Activated T-helper 9 cell treated with anti-CD3 and anti-CD28 coated beads, Interleukin-2, amount 50 U/mL, for 16 hours (primary cell): ENCODE measurements at places on chromosomes 1 and 21.
A peak's percentile ranks its signal among the peaks of the same experiment; 100 is the strongest.

GRCh38 chr1:206039046-206039973 lies 13.7 kb upstream of the RHEX start:
- no peak for DNase-seq

GRCh38 chr1:232568906-232569553 lies 60.9 kb downstream of the SIPA1L2 start:
- no peak for DNase-seq

GRCh38 chr21:26842300-26842699 lies 2.9 kb downstream of the ADAMTS1 start:
- DNase-seq: no peak

DNA sequence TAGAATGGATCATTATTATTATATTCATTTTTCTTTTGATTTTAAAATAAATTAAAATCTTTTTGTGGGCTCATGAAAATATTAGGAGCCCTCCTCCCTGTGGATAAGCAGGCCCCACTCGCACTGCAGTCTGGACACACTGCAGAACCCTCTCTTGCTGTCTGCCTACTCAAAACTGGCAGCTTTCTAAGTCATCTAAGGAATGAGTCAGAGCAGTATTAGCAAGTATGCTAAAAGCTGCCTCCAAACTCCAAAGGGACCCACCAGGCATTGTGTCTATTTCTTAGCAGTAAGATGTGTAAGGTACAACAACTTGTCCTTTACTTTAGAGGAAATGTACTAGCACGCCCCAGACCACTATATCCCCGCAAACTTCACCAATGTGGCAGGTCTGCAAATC lies 108.8 kb downstream of the SYF2 start:
- DNase-seq: no peak

DNA sequence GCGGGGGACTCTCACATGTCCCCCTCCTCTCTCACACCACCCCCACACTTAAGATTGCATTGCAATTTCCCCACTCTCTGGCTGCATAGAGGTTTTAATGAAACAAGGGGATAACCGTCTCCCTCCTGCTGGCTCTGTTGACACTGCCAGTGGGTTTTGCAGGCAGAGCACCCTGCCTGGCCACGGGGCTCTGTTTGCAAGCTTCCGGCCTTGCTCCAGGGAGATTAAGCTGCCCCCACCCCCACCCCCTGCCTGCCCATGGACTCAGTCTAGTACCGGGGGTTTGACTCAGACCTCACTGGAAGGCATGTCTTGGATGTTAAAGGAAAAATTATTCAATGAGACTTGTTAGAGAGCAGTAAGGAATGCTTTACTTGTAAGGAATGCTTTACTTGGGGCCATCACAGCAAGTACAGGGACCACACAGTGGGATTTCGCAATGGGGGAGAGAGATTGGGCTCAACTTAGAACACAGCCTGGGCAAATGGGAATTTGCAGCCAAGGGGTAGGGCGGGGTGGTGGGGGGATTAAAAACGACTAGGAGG lies 101.0 kb downstream of the AJAP1 start:
- no peak for DNase-seq

- DNase-seq: peak; percentile 72
These were observed 2.1 kb upstream of the PEX10 start for GRCh38 chr1:2414297-2414958.

- DNase-seq: no peak
These were observed 205.5 kb downstream of the GPATCH2 start for GRCh38 chr1:217425422-217425821.

- no peak for DNase-seq
These were observed 12.7 kb downstream of the SIPA1L2 start for GRCh38 chr1:232617237-232617636.

- no peak for DNase-seq
These were observed 107.5 kb downstream of the RGL1 start for GRCh38 chr1:183912265-183912886.

- DNase-seq: no peak
These were observed 3.2 kb downstream of the LBR start for GRCh38 chr1:225424562-225425200.

GRCh38 chr1:84550826-84551225 lies 23.4 kb downstream of the CTBS start:
- DNase-seq: no peak

DNA sequence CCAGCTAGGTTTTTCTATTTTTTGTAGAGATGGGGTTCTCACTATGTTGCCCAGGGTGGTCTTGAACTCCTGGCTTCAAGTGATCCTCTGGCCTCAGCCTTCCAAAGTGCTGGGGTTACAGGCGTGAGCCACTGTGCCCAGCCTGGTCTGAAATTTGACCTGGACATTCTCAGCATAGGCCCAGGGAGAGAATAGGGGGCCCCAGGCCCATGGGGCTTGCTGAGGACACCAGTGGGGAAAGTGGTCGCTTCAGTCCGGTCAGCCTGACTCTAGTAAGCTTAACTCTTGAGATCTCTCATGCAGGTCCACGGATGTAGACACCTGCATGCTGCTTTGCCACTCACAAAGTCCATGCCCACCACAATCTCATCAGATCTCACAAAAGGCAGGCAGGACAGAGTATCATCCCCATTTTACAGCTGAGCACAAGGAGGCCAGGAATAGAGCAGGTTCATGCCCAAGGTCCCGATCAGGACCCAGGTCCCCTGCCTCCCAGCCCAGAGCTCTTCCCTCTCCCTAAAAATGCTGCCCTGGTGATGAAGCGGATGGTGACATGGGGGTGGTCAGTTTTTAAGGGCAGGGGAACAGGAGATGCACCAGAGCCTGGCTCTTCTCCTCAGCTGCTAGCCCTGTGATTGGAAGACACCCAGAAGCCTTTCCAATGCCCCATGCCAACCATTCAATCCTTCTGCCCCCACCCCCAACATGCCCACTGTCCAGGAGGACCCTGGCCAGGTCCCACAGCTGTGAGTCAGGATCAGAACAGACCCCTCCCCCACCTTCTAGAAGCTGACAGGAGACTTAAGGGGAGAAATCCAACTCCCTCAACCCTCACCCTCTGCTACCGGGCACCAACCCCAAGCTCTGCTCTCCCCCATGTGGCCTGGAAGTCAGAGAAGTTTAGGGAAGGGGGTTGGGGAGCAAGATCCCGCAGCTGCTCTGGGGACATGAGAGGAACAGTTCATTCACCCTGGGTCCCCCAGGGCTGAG lies 1.8 kb downstream of the FHL3 start:
- no peak for DNase-seq

DNA sequence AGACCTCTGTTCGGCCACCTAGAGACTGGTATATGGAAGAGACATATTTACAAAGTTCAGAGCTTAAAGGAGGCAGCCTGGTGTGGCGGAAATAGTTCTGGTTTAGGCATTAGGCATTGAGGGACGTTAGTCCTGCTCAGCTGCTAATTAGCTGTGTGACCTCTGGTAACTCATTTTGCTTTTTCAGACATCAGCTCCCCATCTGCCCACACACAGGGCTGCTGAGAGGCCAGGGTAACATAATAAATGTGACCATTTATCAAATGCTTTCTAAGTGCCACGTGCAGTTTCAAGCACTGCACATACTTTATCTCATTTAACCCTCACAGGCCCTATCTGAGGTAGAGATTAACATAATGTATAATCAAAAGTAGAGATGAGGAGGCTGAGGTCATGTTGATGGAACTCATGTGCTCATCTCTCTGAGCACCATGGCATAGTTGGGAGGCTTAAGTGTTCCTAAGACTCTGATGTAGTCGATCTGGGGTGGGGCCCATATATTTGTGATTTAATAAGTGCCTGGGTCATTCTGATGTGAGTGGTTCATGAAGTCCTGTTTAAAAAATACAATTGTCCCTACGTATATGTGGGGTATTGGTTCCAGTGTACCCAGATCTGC lies 267.2 kb upstream of the PLXNA2 start:
- no peak for DNase-seq

DNA sequence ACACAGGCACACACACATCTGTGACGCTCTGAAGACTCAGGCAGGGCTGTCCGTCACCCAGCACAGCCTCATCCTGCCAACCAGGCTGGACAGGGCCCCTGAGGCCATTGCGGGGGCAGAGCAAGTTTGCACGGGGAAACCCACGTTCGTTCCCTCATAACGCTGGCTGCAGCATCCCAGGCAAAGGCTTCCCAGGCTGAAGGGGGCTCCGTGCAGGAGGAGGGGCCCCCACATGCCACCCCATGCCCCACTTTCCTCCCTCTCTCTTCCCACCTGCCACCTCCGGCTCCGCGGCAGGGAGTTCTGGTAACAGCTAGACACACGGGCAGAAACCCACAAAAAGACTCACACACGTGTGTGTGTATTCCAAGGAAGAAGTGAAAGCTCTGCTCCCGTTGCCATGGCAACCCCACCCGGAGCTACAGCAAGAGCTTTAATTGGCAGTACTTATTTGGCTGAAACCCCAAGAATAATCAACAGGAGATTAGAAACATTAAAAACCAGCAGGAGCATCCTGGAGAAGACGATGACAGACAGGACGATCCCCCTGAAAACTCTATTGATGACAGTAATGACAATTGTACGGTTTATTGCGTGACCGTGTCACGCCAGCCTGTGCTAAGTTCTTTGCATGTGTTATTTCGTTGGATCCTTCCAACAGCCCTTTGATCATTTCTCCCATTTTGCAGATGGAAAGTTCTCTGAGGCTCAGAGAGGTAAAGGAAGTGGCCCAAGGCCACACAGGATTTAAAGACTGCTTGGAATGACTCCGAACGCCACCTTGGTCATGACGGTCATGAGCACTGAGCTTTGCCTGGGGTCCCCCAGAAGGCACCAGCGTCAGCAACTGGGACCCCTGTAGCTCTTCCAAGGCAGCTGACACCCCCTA lies 247.1 kb downstream of the NPHP4 start:
- DNase-seq: no peak

DNA sequence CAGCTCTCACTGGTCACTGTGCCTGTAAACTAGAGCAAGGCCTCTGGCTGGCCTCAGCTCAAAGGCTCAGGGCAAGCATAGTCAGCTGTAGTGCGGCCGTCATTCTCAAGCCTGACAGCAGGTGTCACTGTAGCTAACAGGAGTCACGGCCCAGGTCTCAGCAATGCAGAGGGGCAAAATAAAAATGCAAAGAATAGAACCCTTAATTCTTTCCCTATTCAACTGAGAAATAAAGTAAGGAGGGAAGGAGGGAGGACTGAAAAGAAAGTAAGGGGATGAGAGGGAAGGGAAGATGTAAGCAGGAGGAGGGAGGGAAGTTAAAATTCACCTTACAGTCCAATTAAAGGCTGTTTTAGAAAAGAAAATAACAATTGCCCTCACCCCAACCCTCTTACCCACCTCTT lies 106.1 kb downstream of the KIAA0319L start:
- DNase-seq: peak; percentile 65

DNA sequence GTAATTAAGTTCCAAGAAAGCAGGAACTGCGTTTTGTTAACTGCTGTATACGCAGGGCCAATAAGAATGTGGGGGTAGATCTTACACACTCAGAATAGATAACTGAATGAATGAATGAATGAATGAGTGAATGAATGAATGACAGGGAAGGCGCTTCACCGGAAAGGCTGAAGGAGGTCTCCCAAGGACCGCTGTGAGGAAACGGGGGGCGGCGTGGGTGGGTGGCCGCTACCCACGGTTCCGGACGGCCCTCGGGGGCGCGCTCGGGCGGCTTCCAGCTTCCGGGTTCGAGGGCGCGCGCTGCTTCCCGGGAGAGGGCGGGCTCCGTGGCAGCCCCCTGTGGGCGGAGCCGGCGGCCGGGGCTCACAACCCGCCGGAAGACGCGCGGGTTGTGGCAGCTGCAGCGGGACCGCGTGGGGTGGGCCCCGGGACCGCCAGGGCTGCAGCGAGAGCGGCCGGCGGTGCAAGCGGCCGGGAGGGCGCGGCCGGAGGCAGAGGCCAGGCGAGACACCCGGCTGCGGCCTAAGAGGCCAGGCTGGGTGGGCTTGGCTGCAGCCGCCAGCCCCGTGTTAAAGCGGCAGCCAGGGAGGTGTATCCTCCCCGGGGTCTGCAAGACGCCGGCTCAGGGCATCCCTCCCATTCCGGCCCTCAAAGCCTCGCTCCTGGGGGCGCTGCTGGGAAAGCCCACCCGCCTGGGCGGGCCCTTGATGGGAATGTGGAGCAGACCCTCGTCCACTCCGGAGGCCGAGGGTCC lies at the start of gene ZFP69:
Gene ZFP69 (plus strand): TSS at position 367 of the 754 bp plus-strand sequence. CDS start 2,072 bp downstream, outside the sequence.
- peak; percentile 55 for DNase-seq

DNA sequence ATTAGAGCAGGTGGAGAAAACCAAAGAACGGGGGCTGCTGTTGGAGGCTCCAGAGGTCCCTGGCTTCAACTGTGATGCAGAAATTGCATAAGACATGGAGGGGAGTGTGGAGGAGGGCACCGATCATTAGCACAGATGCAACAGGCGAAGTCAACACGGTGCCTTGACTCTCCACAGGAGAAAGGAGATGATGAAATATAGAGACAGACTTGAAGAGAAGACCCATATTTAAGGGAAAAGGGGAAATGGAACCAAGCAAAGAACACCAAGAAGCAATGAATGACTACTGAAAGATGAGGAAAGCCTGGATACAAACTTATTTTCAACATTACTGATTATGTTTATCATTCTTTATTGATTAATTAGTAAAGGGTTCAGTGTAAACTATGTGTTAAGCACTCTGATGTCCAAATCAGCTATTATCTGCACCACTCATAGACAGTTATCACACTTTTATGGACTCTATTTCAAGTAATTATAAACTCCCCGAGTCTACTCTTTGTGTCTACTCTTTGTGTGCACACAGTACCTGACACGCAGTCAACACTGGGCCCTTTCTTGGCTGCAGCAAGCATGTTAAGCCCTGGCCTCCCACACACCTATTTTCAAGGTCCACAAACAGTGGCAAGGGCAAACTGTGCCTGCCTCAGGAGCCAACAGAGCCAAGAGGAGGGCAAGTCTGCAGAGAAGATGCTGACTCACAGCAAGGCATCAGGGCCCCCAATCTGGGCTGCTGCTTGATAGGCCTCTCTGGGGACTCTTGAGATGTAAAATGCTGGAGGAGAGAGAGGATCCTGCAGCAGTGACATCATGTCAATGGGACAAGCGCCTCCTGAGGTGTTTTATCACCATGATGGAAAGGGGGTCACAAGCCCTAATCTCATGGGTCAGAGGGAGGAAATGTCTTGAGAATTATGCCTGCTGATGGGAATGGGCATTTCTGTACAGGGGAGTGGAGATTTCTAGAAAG lies 17.6 kb downstream of the PCNX2 start:
- DNase-seq: no peak

DNA sequence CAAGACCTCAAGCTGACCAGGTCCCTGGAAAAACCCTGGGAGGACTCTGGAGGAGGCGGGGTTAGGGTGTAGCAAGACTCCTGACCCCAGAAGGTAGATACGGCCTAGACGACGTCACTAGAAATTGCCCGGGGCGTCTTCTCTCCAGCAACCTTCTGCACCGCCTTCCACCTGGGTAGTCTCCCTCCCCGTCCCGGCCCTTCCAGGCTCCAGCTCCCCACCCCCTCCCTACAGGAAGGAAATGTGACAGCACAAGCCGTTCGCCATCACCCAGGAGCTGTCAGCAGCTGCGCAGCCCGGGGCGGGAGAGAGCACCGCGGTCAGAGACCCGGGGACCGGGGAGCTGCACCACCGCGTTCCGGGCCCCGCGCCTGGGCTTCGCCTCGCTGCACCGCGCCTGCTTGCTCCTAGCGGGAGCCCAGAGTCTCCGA lies 20.0 kb downstream of the SERTAD4 start:
- no peak for DNase-seq

- no peak for DNase-seq
These were observed 100.6 kb upstream of the ACTL8 start for GRCh38 chr1:17654519-17654918.

- no peak for DNase-seq
These were observed 19.6 kb downstream of the HSF2BP start for GRCh38 chr21:43639470-43640353.

GRCh38 chr1:2914702-2915101 lies 106.6 kb upstream of the ACTRT2 start:
- no peak for DNase-seq
